ENCODE measurements at places on chromosomes 5 and 9.

DNA sequence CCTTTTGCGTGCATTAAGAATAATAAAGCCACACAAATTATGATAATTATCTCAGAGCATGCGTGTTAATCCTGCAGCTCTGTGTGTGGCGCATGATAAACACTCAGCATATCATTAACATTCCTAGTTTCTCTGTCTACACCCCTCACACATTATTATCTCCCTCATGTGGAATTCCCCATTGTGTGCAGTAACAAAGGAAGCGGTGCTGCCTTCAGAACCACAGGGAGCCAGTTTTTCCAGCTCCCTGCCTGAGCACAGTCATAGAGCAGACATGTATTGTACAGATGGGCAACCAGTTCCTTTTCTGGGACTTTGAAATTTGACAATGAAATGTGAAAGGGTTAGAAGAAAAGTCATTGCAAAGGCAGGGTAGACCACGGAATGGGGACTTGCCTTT is 1365.5 kb upstream of the CDH9 start:
- no peak for DNase-seq

- no peak for DNase-seq
These were observed 15.8 kb upstream of the FCN2 start for GRCh38 chr9:134864821-134865190.

GRCh38 chr9:104746798-104747197 is 685 bp upstream of the NIPSNAP3A start:
- DNase-seq: no peak

DNA sequence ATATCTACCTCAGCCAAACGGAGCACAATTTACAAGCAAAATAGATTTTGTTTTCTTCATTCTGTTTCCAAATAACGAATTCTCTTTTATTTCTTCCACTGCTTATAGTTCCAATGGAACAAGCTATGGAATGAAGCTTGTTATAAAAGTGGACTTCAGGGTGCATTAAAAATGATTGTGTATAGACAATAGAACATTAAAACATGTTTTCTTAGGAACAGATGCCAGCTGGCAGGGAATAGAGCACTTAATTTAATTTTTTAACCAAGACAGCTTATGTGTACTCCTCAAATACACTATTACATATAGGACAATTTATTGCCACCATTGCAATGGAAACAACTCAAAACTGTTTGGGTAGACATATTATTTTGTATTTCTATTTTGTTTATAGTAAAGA is 860.1 kb upstream of the TYRP1 start:
- no peak for DNase-seq

GRCh38 chr5:107499237-107499636 is 171.5 kb downstream of the EFNA5 start:
- no peak for DNase-seq

DNA sequence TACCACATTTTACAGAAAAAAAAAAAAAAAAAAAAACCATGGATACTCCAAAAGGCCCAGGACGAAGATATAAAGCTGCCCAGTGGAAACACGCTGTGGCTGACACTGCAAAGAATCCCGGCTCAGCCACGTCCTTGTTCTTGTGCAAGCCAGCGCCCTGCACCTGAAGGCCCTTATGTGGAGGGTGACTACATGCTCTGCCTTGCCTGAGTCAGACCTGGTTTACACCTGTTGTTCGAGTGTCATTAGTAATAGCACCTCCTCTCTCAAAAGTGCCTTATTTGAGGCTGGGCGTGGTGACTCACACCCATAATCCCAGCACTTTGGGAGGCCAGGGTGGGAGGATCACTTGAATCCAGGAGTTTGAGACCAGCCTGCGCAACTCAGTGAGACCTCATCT is 54.3 kb upstream of the ZSWIM6 start:
- DNase-seq: no peak

DNA sequence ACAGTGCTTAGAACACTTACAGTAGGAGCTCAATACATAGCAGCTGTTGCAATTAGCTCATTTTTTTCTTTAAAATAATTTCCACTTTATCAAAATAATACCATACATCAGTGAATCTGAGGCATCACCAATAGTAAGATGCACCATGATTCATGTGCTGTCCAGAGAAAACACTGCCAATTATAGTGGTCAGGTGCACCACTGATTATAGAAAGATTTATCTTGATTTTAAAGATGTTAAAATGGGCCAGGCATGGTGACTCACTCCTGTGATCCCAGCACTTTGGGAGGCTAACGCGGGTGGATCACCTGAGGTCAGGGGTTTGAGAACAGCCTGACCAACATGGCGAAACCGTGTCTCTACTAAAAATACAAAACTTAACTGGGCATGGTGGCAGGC is 39.4 kb downstream of the NAIF1 start:
- no peak for DNase-seq

GRCh38 chr5:143448518-143448917 is 45.0 kb upstream of the NR3C1 start:
- no peak for DNase-seq

GRCh38 chr5:171188016-171188415 is 121.0 kb upstream of the TLX3 start:
- DNase-seq: no peak

GRCh38 chr5:167765352-167765751 is 526.1 kb upstream of the WWC1 start:
- no peak for DNase-seq

DNA sequence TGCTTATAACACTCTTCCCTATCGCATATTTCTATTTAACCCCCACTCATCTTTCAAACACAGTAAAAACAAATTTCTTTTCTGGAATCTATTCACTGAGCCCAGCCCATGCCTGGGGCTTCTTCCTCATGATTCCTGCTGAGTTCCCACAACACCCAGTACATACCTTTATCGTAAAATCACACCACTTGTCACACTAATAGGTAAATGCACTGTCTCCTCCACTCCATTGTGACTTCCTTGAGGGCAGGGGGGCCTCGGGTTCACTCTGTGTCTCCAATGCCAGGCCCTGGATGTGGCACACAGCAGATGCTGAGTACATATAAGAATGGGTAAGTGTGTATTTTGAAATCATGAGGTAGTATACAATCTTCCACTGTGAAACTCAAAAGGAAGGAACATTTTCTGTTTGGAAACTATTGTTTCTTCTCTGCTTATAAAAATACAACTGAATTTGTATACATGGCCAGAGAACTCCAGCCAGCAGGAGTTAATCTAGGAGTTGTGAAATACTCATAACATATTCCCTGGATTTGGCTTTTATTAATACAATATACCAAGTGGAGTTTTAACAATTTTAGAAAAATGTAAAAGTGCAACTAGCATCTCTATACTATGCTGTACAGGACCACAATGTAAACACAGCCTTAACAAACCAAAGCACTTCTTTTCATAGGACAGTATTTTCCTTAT is 7.2 kb downstream of the PLK2 start:
- DNase-seq: no peak

GRCh38 chr5:2742921-2743679 is 8.4 kb downstream of the IRX2 start:
- no peak for DNase-seq

DNA sequence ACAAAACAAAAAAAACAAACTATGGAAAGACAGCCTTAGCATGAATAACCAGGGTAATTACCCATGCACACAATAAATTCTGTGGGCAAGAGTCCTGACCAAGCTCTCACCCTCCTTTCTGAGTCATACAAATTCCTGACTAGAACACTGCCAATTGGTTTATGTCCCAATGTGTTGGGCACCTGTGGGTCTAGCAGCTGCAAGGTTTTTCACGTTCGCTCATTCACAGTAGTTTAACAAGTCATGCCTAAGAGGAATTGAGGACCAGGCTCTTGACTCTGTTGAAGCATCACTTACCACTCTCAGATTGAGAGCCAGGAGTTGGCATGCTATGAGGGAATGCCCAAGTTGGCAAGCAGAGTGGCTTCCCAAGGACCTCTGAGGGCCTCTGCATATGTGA is 205.5 kb upstream of the SLC24A2 start:
- no peak for DNase-seq

GRCh38 chr5:129973716-129974426 is 69.6 kb downstream of the CHSY3 start:
- no peak for DNase-seq
